ENCODE measurements at places on chromosomes 12 and 14.

DNA sequence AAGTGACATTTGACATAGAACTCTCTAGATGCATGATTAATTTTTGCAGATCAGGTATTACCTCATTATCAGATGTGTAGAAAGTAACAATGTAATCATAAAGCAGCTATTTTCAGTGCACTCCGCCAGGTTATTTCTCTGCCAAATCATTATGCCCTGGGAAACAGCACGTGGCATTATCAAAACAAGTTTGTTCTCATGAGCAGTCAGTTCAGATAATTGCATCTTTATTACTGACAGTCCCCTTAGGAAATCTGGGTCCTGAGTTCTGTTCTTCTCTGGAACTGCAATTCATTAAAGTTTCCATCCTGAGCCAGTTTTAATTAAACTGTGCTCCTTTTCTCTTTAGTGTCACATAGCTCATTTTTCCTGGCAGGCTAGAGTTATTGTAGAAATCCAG lies 94.7 kb upstream of the KRR1 start:
- DNase-seq = no peak

DNA sequence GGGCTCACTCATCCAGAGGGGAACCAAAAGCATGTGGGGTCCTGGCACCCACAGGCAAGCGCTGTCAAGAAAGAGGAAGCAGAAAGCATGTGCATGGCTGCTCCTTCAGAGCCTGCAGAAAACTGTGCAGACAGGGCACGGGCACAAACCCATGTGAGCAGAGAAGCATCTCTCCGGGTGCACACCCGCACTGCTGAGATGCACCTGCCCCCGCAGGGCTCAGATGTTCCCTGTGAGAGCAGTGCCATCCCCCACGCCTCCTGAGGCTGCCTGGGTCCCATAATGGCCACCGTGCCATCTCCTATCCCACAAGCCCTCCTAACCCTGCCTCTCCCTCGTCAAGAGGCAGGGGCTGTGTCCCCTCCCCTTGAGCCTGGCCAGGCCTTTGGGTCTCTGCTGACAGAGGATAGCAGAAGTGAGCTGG lies 32.3 kb upstream of the INF2 start:
- DNase-seq = no peak

DNA sequence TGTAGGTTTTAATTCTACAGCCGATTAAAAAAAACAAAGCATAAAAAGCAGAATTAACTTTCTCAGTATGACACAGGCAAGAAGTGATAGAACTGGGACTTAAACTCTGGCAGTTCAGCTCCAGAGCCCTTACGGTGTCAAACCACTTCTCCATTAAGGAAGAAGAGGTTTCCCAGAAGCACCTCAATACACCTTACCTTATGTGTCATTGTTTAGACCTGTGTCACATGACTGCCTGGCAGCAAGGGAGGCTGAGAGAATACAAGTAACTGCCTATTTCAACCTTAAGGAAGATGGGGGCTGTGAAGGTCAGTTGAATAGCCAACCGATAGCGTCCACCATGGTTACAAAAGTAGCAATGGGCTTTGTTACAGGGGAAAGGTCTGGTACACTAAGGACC lies 54.6 kb upstream of the ARHGAP5 start:
- no peak for DNase-seq

- no peak for DNase-seq
These were observed 81.2 kb downstream of the CFAP54 start for GRCh38 chr12:96570579-96570978.

DNA sequence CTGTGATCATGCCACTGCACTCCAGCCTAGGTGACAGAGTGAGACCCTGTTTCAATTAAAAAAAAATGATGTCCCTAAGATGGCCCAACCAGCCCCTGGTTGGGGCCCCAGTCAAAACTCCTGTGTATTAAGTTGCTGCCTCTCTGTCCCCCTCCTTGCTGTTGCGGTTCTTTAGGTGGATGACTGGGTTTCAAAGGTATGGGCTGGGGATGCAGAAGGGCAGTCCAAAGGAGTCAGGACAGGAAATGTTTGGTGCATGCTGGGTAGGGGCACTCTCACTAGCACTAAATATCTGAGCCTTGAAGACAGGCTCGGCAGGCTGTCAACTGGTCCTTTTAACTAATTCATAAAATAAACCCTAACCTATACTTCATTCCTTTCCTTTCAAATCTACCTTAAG lies 12.0 kb upstream of the PIP4K2C start:
- DNase-seq = no peak
